ENCODE measurements at places on chromosomes 5 and 9.

DNA sequence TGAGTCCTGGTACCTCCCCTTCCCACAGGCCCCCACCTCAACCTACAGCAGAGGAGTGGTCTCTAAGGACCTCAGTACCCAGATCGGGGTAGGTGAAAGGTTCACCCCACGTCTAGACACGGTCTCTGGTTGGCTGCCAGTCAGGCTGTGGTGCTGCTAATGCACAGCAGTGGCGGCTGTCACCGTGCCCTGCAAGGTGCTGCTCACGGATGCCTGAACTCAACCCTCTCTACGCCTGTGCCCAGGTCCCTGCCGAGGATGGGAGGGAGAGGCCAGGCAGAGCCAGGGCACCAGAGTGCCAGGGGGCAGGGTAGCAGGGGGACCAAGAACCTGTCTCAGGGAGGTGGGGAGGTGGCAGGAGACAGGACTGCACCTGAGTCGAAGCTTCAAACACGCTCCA is 14.3 kb downstream of the IER5L start:
- DNase-seq, result no peak

GRCh38 chr5:131622633-131623032 is 12.4 kb downstream of the RAPGEF6 start:
- DNase-seq, result no peak

DNA sequence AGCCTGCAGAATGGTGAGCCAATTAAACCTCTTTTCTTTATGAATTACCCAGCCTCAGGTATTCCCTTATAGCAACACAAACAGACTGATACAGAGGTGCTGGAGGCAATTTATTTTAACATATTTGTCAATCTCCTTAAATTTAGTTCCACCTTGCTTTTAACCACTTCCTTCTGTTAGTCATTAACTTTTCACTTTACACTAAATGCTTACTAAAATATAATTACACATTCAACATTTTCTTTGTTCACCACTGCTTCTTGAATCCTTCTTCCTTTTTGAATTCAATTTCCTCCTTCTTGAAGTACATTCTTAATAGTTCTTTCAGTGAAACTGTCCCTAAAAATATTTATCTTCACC is 39.4 kb downstream of the LYRM7 start:
- DNase-seq, result no peak

DNA sequence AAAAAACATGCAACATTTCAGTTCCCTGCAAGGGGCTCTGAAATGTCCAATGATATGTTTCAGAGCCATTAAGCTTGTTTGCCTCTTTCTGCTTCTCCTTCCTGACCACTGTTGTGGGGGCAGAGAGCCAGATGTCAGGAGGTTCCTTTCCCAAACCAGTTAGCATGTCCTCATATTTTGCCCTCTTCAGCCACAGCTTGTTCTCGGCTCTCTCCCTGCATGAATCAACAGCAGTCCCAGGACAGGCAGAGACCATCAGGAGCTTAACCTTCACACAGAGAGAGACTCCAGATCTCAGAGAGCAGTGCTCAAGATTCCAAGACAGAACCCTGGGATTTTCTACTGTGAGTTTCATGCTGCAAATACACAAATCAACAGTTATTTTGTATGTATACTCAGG is 218.5 kb downstream of the COMMD10 start:
- no peak for DNase-seq

- no peak for DNase-seq
These were observed 15.9 kb downstream of the OR2V1 start for GRCh38 chr5:181114844-181115778.

GRCh38 chr9:7178729-7179128 is 421.0 kb downstream of the KDM4C start:
- DNase-seq, result no peak

DNA sequence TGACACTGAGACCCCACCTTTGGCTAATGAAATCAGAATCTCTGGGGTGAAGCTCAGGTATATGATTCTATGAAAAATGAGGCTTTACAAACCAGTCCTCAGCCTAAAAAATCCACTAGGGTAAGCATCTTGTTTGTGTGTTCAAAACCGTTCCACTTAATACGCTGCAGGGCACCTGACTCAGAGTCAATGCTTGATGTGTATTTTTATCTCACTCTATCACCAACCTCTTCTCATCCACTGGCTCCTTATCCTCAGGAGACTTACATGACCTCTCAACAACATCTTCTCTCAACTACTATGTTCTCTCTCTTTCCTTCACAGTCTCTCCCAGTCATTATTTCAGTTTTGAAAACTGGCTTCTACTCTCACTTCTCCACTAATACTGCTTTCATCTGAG is 153.3 kb upstream of the KCNN2 start:
- DNase-seq, result no peak

- DNase-seq, result peak; percentile 67
These were observed 28.9 kb upstream of the LPCAT1 start for GRCh38 chr5:1552521-1553255.

DNA sequence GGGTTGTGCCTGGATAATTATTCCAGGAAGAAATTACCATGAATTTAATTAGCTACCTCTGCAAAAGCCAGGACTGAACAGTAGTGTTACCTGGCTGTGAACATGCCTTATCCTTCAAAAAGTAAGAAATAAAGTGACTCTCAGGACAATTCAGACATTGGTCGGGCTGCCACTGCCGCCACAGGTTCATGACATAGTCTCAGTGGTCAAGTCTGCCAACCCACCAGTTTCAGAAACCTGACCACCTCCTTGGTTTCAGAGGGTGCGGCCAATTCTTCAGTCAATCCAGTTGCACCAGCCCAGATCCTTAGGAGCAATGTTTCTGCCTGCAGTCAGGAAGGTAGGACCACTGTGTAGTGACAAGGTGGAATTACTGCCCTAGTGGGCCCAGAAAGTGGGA is 593.1 kb upstream of the DAB2 start:
- no peak for DNase-seq

GRCh38 chr5:114450437-114450836 is 88.6 kb downstream of the KCNN2 start:
- no peak for DNase-seq

DNA sequence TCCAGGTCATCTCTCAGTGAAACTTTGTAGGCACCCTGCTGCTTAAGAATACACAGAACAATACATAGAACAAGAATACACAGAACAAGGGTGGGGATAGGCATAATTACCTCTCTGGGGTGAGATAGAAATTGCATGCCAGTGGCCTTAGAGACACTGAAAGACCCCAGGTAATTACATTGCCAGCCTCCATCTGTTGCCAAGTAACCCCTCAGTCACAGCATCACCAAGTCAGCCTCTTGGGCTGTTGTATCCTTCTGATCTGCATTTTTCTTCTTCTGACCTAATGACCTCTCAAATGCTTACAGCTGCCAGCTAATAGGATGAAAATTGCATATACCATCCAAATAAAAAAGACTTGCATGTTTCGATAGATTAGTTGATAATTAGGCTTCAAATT is 167.7 kb downstream of the GRIA1 start:
- DNase-seq, result no peak

- DNase-seq, result no peak
These were observed 4.5 kb downstream of the FANCC start for GRCh38 chr9:95313010-95313498.

GRCh38 chr5:43275391-43275790 is 37.8 kb downstream of the HMGCS1 start:
- DNase-seq, result no peak

- DNase-seq, result no peak
These were observed 9.0 kb upstream of the LIX1 start for GRCh38 chr5:97151370-97151769.

DNA sequence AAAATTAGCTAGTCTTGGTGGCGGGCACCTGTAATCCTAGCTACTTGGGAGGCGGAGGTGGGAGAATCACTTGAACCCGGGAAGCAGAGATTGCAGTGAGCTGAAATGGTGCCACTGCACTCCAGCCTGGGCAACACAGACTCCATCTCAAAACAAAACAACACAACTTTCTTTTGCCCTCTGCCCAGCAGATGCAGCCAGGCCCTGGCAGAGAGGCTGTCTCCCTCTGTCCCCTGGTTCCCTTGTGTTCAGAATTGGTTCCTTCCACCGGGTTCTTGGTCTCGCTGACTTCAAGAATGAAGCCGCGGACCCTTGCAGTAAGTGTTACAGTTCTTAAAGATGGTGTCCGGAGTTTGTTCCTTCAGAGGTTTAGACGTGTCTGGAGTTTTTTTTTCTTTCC is 30.2 kb upstream of the CEP72 start:
- DNase-seq, result no peak

- DNase-seq, result no peak
These were observed at the start of gene S100Z for GRCh38 chr5:76849419-76850291. Gene S100Z, plus strand, starts transcription at chr5:76850014. Its CDS starts 25,346 bp downstream, at chr5:76875360.

- no peak for DNase-seq
These were observed 2.6 kb downstream of the QSOX2 start for GRCh38 chr9:136242918-136243525.

- no peak for DNase-seq
These were observed 386.9 kb upstream of the IRX4 start for GRCh38 chr5:2269656-2270055.

DNA sequence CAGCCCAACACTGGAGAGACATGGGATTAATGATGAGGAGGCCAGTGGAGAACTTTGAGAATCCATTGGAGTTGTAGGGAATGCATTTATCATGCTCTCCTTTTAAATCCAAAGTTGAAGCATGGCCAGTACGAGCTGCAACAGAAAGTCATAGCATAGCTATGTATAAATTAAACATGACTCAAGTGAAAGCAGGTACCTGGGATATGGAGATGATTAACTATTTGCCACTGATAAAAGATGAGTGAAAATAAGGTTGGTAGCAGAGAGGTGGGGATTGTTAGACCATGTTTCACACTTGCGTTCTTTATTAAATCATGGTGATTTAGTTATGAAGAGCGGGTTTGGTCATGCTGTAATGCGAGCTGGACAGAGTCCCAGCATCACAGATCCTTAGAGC is 189.6 kb downstream of the ARHGEF28 start:
- DNase-seq, result no peak

DNA sequence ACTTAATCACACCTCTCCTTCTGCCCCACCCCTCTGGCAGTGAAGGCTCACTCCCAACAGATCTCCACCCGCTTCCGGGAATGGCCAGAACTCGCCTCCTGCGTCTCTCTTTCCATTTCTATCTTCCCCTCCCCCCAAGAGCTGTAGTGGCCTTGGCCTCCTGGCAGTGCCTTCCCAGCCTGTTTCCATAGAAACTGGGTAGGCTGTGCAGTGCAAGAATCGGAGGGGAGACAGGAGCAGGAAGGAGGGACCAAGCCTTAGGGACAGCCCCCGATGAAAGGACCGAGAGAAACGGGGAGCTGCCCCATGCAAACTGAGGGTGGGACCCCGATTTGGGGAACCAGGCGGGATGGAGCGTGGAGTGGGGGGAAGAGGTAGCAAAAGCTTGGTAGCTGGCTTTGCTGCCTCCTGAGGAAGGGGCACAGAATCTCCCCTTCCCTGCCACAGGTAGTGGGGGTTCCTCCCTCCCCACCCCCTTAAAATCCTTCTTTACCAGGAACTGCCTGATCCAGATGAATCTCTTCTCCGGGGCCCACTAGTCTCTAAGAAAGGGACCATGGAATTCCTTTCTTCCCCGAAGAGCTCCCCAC is 4.5 kb upstream of the PCDH1 start:
- DNase-seq, result no peak

- no peak for DNase-seq
These were observed 46.4 kb upstream of the SLCO6A1 start for GRCh38 chr5:102545175-102545574.

DNA sequence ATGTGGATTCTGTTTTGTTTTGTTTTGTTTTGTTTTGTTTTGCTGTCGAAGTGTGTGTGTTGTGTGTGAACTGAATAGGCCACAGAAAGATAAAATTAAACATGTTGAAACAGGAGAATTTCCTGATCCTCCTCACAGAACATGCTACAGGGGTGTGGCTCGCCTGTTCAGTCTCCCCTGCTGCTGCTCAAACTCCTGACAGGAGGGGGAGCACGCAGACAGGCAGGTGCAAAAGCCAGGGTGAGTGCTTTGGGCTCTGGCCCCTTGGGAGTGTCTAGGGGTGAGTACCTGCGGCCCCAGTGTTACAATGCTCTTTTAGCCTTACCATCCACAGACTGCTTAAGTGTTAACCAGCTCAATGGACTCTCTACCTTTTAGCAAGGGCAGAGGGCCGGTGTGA is 473.5 kb downstream of the MAT2B start:
- DNase-seq, result no peak

GRCh38 chr5:18152671-18153070 is 518.4 kb downstream of the TAF11L14 start:
- no peak for DNase-seq

- DNase-seq, result no peak
These were observed 16.9 kb upstream of the NTRK2 start for GRCh38 chr9:84652496-84653120.

DNA sequence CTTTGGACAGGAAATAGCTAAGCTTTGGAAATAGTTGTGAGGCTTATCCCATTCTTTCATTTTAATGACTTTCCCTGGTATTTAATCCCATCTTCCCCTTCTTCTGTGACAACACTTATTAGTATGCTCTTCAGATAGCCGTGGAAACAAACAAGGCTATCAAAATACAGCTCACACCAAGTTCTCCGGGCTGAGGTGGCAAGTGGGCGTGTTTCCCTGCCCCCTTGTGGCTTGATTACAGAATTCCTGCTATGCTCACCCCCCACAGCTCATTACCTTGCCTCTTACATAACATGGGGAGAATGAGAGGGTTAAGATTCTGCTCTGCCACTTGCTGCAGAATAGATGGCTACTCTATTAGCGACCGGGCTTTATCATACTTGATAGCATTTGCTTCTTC is 437.1 kb upstream of the TLE4 start:
- no peak for DNase-seq

- DNase-seq, result peak; percentile 76
These were observed 225.0 kb downstream of the PBX3 start for GRCh38 chr9:125972012-125972729.

- DNase-seq, result no peak
These were observed 2.3 kb downstream of the GRHPR start for GRCh38 chr9:37424686-37425297.

- DNase-seq, result no peak
These were observed 251.1 kb downstream of the BNC2 start for GRCh38 chr9:16619402-16619801.

DNA sequence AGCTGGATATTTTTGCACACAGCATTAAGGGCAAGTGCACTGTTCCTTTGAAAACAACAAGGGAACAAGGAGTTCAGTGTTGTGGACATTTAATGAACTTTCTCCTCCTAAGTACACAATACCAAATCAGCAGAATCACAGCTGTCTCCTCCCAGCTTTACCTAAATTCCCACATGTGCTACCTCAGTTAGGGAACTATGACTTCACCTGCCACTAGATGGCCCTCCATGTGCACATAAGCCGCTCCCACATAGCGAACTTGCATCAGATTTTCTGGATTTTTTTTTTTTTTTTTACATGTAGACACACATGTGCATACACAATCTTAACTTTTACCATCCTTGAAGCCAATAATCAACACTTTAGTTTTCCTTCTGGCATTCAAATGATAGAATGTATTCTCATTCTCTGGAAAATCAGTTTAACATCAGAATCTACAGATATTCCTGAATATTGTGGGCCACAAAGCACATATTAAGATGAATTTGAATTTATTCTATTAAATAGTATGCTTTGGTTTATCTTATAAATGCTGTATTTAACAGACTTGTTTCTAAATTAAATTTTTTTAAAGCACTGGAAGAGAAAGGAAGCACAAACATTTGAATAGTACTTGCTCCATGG is 123.6 kb downstream of the PALM2AKAP2 start:
- no peak for DNase-seq

Measured in vagina (tissue), 2 donors.